M059J (cell line): ENCODE measurements at places on chromosomes 5 and 9.

DNA sequence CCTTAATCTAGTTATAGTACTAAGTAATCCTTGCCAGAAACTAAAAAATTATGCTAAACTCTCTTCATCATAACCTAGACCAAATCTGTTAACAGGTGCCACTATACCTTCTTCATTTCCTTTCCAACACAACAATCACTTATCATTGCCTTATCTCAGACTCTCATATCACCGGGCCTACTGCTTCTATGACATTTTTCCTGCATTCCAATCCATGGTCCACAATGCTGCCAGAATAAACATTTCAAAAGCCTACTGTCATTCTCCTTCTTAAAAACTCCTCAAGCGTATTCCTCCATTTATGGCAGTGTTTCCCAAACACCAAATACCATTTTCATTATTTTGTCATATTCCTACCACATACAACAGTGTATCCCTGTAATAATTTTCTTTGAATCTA, 6.5 kb downstream of the PPP6C start:
- peak; percentile 39 for DNase-seq

GRCh38 chr9:6711403-6711802, 46.4 kb upstream of the KDM4C start:
- DNase-seq = peak; percentile 87

DNA sequence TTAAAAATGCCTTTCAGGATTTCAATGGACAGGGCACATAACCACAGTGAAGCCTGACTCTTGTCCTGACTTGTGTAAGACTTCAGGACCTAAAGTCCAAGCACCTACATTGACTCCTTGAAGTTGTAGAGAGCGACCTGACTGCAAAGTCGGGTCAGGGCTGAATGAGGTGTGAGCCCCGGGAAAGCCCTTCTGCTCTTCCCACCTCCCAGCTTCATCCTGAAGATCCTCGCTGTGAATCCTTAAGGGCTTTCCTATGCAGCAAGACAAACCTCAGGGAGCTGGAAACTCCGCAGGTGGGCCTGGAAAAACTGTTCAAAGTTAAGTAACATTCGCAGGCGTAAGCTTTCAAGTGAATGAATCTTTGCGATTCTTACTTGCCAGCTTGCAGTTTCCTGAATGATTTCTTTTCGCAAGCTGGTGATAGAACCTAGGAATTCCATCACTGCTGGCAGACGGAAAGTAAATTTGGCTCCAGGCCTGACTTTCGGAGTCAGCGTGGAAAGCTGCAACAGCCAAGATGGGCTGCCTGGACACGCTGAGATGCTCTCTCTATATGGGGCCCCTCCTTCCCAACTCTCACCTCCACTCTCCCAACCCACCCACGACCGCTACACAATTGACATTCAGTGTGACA, 10.9 kb downstream of the SEMA5A start:
- peak; percentile 52 for DNase-seq

GRCh38 chr5:157459715-157460599, at the start of gene NIPAL4:
Gene NIPAL4 (plus strand): TSS chr5:157460213. CDS start chr5:157460321, 108 bp downstream.
- DNase-seq = peak; percentile 17

GRCh38 chr9:120713257-120714087, 798 bp downstream of the MEGF9 start:
- peak; percentile 23 for DNase-seq

- DNase-seq = no peak
Measured at GRCh38 chr5:89253666-89254352, 370.8 kb upstream of the MEF2C start.

DNA sequence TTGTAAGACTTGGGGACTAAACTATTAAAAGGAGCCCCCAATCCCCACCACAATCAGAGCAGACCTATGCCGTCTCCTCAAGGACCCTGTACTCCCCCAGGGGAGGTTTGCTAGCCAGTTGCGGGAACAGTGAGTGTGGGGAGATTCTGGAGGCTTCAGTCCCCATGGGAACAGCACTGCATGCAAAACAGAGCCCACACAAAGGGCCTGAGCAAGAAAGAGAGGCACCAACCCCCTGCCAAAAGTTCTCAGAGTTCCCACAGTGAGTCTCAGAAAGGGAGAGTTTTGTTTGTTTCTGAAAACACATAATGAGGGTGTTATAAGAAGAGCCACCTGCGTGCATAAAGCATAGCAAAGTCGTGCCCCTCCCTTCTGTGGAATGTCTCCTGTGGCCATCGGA, 56.6 kb downstream of the CFAP90 start:
- no peak for DNase-seq

- DNase-seq = no peak
Measured at GRCh38 chr9:107183176-107183575, 99.9 kb upstream of the RAD23B start.

GRCh38 chr9:15192856-15193255, 114.2 kb downstream of the TTC39B start:
- DNase-seq = no peak

GRCh38 chr9:34823778-34824177, 113.8 kb upstream of the CCL21 start:
- DNase-seq = no peak

GRCh38 chr5:57435701-57436134, 46.9 kb downstream of the ACTBL2 start:
- peak; percentile 85 for DNase-seq

DNA sequence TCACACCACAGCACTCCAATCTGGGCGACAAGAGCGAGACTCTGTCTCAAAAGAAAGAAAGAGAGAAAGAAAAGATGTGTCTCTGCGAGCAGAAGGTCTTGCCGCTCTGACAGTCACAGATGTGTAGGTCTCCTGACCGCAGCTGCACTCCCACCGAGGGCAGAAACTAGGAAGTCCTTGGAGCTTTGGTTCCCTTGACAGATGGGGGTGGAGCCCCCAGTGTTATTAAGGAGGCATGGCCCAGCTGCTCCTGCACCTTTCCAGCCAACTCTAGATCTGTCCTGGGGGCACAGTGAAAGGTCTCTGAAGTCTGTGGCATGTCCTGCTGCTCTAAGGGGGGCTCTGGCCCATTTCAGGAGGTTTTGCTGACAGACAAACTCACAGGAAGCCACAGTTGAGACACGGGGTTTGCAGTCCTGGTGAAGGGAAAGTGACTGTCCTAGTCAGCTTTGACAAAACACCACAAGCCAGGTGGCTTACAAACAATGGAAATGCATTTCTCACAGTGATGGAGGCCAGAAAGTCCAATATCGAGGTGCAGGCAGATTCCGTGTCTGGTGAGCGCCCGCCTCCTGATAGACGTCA, 9.0 kb upstream of the DIPK1B start:
- no peak for DNase-seq

- DNase-seq = no peak
Measured at GRCh38 chr9:105421154-105421553, 26.7 kb upstream of the FSD1L start.

DNA sequence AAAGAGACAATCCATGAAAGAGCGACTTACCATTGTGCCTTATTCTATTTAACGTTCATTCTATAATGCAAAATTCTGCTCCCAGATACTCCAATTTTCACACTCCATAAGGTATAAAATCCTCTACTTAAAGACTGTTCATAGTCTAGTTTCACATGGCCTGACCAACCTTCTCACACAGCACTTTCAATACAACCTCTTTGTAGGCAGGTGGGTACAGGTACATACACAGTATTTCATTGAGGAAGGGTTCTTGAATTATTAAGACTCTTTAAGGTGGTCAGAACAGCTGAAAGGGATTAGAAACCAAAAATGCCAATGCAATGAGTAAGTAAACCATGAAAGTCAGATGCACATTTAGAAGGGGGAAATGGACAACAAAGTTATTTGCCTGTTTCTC, 352.0 kb downstream of the PARP8 start:
- DNase-seq = no peak

GRCh38 chr5:33558489-33558888, 117.7 kb downstream of the TARS1 start:
- peak; percentile 31 for DNase-seq

- DNase-seq = peak; percentile 62
Measured at GRCh38 chr9:20848490-20848889, 164.4 kb downstream of the FOCAD start.

DNA sequence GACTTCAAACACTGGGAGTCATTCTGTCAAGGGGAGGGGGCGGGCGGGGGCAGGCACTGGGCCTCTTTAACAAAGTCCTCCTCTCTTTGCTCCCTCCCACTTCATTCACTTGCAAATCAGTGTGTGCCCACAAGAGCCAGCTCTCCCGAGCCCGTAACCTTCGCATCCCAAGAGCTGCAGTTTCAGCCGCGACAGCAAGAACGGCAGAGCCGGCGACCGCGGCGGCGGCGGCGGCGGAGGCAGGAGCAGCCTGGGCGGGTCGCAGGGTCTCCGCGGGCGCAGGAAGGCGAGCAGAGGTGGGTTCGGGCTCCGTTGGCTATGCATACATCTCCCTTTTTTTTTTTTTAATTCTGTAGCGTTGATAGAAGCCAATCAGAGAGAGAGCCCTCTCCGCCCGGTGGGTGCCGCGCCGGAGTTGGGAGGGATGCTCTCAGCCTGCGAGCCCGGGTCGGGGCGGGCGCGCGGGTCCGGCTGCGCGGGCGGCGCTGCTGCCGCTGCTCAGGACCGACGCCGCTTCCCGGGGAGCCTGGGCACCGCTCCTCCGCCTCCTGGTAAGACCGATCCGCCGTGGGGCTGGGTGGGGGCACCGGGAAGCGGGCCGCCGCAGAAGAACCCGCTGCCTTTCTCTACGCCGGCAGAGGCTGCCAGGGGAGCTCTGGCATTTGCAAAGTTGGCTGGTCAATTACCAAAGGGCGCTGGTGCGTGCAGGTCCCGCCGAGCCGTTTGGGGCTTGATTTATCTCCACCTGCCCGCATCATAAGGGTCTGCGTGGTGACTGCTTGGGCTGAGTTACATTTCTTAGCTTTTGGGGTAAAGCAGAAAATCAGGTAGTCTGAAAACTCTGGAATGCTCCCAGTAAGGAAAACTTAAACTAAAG, at the start of gene CDH6:
Gene CDH6 (plus strand): TSS at position 96 of the 877 bp plus-strand sequence. CDS start 73,788 bp downstream, outside the sequence.
- peak; percentile 46 for DNase-seq

DNA sequence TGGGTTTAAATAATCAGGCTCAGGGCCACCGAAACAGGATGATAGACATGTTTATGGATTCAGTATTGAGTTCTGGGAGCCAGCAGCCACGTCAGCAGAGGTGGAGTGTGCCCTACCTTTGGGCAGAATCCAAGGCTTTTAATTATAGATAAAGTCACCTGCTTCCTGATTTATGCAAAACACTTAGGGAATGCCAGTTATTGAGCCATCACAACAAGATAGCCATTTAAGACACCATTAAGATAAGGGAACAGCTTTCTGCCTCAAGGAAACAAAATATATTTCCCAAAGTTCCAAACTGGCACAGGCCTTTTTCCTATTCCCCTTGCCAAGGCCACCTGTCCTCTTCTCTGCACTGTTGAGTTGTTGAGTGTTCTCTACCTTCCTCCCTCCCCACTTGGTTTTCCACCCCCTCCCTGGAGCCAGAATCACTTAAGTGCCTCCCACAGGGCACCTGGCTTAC, 2.4 kb downstream of the CCL28 start:
- no peak for DNase-seq
